Vagina (tissue), 2 donors: ENCODE measurements at places on chromosomes 4 and X.

DNA sequence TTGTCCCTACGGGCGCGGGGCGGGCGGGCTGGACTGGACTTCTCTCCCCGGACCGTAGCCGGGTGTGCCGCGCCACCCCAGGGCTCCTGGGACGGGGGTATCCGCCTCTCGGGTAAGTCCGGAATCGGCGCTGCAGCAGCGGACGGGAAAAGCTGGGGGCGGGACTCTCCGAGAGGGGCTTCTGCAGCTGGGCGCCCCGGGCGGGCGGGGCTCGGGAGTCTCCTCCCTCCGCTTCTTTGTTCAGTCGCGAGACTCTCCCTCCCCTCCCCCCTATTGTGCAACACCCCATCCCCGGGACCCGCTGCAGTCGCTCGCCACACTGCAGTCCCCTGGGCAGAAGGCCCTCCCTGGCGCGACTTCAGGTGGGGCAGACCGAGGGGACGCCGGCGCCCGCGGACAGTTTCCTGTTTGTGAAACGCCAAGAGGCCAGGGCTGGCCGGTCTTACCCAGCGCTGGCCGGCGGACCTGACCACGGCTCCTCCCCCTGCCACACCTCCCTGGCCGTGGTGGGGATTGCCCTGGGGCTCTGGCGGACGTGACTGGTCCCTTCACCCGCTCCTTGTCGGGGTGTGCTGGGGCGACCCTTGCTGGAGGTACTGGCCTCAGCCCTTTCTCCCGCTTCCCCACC lies 966 bp downstream of the CCNG2 start:
- DNase-seq, result peak; percentile 93

- no peak for DNase-seq
These were observed 26.8 kb downstream of the KDR start for GRCh38 chr4:55098456-55099204.

DNA sequence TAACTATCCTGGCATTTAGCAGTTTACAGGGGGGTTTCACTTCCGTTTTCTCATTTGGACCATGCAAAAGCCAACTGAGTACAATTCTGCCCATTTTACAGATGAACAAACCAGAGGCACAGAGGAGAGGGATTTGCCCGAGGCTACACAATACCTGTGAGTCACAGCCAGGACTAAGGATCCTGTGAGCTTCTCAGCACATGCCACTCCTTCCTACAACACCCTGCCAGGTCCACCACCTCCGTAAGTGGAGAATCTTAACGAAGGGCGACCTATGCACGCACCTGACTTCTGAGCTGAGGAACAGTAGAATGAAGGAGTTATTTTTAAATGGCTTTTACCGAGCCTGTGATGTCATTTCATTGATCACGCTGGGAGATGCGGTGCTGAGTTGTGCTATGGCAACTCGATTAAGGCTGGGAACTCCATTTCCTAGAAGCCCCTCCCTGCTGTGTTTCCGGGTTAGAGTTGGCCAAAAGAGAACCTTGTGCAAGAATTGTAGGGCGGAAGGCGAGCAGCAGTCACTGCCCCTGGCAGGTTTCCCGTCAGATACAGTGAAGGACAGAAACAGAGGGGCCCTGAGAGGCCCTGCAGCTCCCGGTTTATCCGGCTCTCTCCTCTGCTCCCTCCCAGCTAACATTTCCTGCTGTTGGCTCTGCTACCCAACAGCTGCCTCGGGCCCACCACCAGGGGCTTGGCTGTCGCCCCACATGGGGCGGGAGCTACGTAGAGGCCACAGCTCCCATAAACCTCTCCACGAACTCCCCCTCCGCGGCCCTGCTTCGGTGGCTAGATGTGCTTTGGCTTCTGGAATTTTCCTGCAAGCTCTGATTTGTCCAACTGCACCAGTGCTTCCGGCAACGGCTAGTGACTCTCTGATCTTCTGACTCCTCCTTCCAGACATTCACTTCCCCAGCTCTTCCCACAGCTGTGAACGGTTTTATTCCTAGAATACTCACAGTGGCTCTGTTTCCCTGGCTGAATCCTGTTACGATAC lies 75.1 kb upstream of the USP9X start:
- DNase-seq, result no peak

DNA sequence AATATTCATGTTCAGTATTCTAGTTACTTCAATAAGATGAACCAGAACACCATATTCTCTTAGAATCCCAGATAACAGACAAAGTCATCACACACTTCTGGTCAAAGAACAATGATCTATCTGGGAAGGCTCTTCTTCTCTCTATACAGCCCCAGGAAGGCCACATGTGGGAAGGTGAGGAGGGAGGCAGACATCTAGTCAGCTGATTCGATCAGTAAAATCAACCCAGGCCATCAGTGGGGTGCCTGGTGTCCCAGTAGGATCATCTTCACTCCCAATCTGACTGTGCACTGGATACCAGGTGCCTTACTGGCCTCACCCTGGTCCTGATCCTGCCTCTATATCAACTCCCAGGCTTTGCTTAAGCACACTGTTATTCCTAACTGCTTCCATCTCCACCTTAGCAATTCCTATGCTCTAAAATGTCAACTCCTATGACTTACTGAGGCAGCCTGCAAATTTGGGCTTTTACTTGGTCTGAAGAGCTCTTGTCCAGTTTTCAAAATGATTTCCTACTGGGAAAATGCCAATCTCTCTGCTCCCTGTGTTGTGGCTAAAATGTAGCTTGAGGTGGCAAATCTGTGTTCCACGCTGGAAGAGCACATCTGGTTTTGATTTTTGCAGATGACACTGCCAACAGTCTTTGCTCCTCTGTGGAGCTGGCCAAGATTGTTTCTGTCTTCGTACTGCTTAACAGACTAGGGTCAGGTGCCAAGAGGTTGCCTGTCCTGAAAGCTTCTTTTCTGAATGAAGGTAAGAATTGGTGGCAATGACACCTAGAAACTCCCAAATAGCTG lies 128.7 kb downstream of the MGST2 start:
- DNase-seq, result no peak

GRCh38 chr4:91057871-91058270 lies 930.7 kb downstream of the CCSER1 start:
- no peak for DNase-seq

DNA sequence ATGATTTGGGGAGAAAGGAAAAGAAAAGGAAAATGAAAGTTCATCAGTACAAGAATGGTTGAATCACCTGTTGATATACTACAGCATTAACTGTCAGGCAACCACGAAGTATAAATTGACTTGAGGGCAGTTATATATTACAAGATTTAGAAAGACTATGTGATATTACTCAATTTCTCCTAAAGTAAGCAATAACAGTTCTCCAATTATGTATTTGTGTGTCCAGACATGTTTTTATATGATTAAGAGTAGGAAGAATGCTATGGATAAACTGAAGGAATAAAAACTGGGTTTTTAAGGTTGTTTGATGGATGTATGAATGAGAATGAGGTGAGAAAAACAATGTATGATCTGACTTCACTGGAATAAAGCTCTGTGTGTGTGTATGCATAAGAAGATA lies 2234.4 kb downstream of the ARAP2 start:
- no peak for DNase-seq

DNA sequence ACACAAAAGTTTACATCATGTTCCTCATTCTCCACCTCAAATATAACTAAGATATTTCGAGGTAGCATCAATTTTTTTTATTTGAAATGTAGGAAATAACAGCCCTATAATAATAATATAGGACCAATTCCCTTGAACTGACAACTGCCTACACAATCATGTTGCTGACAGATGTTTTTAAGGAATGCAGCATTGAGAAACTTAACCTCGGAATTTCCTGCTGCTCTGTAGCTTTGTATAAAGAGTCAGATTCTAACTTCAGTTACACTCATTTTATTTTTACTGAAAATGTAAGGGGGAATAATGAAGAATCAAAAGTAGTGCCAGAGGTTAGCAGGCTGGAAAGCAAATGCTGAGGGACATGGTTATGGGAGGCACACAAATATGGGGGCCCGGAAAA lies 235.8 kb downstream of the RBMX2 start:
- no peak for DNase-seq

DNA sequence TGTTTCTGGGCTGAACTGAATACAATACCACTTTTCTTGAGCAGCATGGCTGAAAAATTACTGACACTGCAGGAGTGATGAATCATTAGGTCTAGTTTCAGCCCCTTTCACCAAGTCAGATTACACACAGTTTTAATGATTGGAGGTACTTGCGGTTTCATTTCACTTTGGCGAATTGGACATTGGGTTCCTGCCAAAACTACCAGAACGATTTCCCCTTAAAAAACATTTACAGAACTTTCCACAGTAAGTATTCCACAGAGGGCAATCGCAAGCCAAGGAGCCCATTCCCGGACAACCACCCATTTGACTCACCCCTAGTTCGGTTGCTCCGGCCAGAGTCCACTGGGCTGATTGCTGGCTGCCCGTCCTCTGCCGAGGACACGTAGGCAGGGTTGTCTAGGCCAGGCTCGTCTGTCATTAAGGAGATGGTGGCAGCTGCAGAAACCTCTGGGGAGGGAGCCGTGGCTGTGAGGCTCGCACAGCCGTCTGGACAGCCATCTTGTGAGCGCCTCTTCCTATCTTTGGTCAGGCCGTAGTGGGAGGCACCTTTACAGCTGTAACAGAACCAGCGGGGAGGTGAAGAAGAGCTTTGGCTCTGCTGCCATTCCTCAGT lies 83.5 kb downstream of the LNX1 start:
- no peak for DNase-seq

DNA sequence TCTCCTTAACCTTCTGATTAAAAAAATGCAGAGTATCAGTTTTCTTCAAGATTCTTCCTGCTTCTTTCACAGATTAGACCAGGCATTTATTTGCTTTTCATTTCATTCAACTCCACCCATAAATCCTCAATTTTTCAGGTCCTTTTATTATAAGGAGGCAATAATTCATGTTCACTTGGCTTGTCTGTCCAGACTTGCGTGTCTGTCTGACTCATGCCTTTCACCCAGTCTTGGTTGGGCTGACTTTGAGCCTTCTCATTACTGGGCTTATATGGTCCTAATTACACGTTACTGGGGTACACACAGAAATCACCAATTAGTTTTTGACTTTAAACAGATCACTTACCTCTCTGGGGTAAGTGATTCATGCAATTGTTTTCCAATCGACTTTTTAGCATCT lies 48.8 kb upstream of the GALNT7 start:
- no peak for DNase-seq

- DNase-seq, result no peak
These were observed 33.9 kb downstream of the PDK3 start for GRCh38 chrX:24498975-24499374.
